ENCODE measurements at places on chromosomes 2 and 18.

DNA sequence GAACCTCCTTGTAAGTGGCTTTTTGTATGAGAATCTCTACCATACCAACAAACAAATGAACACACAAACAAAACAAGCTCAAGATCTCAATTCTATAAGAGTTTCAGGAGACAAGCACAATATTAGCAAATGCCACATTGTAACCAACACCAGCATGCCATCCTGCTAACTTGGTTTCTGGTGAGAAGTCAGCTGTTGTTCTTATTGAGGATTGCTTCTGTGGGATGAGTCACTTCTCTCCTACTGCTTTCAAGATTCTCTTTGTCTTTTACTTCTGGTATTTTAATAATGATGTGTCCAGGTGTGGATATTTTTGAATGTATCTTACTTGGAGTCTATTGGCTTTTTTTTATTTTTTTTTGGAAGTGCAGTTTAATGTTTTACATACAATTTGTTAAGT, 131.7 kb downstream of the BCL2L11 start:
- no peak for DNase-seq

GRCh38 chr2:218395456-218395825, 4.2 kb upstream of the CTDSP1 start:
- DNase-seq = no peak

DNA sequence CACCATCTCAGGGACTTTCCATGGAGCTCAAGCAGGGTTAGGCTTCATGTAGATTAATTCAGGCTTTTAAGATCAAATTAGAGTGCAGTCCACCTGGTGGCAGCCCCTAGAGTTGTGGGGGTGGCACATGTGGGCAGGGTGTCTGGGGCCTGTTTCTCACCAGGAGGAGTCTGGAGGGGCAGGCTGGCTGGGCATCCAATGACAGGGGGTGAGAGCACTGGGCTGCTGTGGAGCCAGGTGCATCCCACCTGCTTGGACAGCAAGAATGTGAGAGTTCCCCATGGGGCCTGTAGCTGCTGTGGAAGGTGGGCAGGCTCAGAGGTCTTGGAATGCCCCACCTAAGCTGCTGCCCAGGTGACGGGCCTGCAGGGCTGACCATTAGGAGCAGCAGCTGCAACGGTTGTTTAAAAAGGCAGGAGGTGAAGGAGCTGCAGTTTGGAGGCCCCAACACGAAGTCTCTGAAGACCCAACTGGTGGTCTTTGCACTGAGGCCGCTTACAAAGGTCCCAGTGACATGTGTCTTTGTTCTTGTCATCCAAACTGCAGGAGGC, 686.3 kb upstream of the HS6ST1 start:
- no peak for DNase-seq

- no peak for DNase-seq
Measured at GRCh38 chr2:12436935-12437561, 279.7 kb upstream of the TRIB2 start.
